Stimulated activated CD4-positive, alpha-beta T cell treated with anti-CD3 and anti-CD28 coated beads, Interleukin-1b, Interleukin-23, amount 100 ng/mL, for 1 hour (primary cell): ENCODE measurements at places on chromosomes 2 and 18.

GRCh38 chr2:98734823-98735260 is 3.9 kb upstream of the MGAT4A start:
- DNase-seq = no peak

DNA sequence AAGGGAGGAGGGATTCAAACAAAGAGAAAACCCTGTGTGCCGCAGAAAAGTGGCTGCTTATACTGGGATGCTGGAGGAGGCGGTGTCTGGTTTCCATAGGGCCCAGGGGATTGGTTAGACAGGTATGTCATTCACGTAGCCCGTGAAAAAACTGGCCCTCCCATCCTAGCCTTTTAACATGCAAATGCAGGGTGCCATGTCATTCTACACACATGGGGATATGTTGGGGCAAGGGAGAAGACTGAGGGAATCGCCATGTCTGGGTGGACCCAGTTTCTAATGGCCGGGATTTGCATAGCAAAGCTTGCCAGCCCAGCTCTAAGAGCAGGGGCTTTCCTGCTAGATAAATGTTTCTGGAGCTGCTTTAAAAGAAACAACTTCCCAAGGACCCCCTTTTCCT is 8.2 kb upstream of the RNU2-63P start:
- no peak for DNase-seq

- no peak for DNase-seq
Measured at GRCh38 chr2:157336137-157337010, 10.8 kb upstream of the ERMN start.

DNA sequence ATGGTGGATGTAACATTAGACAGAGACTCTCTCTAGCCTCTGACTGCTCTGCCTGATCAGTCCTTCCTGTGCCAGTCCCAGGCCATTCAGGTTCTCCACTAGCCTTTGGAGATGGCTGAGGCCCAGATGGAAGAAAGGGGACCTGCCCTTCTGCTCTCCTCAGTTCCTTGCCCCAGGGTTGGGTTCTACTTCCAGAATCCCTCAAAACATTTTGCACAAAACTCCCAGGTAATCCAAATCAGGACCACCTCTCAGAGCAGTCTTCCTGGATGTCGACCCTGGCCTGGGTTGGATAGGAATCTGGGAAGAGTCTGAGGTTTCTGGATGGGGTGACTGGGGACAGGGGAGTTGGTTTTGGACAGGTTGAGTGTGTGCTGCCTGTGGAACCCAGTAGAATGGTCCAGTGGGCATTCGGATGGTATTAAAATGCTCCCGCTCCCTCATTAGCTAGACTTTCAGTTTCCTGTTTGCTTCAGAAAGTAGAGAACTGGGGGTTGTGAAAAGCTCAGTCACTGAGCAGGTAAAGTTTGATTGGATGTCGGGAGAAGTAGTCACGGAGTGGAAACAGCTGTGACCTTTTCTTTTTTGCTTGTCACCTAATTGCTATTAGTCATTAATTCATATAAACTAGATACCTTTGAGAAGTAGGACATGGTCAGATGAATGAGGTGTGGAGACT is 37.9 kb downstream of the DPYSL5 start:
- DNase-seq = no peak

DNA sequence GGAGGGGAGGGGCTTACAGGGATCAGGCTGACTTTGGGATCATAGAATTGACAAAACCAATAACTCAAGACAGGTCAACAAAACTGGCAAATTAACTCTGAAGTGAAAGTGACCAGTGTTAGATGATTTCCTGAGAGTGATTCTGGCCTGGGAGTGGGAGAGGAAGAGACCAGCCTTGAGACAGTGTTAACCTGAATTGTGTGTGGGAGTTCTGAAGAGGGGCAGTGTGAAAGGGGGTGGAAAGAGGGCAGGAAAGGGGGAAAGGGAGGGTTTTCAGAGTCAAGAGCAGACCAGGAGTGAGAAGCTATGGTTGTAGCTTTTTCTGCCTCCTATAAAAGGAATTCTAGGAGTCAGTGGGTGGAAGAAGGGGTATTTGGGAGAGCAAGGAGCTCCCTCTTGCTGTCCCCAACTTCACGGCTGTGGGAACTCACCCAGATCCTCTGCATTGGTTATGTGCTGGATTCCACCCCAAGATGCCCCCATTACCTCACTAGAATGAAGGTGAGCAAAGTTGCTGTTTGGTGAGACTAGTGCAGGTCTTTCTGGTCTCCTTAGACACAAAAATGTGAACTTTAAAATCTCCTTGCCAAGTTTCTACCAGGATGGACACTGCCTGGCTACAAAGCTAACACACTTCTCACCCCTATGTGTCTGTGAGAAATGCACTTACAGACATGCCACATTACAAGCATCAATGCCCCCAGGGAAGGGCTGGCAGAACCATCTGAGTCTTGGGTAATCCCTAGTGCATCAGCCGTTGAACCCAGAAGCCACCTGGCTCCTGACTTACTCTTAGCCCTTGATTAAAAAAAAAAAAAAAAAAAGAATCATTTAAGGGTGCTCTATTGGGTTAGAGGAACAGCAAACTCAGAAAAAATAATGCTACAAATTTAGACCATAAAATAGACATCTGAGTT is 61.6 kb downstream of the BMP10 start:
- DNase-seq = no peak
